Nucleus accumbens (tissue), 56 donors: ENCODE measurements at places on chromosomes 2 and 18.

DNA sequence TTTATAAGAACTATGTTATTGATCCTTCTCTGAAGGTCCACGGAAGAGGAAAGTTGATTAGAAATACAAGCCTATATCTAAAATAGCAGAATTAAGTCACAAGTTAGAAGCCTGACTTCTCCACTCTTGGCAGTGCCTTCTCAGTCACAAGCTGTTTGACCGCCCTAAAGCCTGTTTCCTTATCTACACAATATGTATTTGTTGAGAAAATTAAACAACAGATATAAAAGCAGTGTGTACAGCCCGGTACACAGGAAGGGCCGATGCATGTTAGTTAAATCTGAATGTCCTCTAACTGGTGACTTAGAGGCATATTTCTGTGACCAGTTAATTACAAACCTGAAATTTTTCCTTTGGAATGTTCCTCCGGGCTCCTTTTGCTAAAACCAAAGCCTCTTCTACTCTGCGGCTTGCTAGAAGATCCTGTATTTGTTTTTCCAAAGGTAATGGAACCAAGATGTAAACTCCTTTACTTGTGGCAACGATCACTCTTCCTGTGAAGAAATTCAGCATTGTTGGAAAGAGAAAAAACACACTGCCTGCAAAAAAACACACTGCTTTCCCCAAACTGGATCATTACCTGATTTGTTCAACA lies 33.4 kb downstream of the TGFBRAP1 start:
- DNase-seq: no peak

GRCh38 chr2:100393362-100393761 lies 24.1 kb downstream of the CHST10 start:
- DNase-seq: no peak

DNA sequence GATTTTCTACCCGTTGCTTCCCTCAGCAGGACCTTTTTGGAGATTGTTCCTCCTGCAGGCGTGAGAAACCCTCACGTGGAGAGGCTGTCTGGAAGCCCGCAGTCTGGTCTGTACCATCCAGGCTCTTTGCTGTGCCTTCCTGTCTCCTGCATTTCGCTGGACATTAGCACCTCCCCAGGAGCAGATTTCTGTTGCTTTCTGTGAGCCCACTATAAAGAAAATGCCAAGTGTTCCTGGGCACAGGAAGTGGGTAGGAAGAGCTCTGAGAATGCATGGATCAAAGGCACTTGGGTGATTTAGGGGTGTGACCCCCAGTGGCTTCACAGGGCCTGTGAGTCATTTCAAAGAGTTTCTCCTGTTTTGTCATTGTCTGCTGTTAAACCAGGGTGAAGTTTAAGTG lies 27.3 kb downstream of the SPTBN1 start:
- no peak for DNase-seq

DNA sequence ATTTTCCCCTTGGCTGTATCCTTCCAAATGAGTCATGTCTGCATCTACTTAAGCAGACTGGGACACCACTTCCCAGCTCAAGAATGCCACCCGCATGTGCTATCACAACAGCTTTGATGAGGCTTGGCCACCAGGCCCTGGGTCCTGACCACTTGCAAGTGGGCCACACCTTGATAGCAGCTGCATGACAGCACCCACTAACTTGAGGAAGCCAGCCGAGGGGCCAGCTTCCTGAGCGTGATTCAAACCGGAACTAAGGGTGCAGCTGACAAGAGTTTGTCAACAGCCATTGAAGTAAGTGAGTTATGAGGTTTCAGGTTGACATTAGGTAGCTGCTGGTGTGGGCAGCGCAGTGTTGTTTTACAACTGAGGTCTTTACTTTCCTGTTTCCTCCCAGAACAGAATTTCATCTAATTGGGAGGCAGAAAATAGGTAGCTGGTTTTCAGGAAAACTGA lies 54.4 kb downstream of the EPHA4 start:
- DNase-seq: no peak

DNA sequence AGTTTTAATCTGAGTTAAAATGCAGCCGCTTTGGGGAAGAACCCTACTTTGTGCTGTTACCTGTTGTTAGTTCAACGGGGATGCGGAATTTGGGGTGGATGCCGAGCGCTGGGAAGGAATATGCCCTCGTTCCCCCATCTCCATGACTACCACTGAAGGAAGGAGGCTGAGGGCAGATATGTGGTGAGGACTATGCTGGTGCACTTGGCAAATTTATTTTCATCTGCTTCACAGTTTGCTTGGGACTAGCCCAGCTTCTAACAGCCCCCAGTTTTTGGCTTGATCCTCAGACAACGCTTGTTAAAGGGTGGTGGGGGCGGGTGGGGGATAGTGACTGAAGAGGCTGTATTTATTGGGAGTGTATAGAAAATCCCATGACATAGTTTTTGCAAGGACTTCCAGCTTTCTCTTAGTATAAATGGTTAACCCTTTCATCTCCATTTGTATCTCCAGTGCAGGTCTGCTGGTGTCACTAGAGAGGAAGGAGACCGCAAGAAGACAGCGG lies 100.8 kb downstream of the COLEC12 start:
- no peak for DNase-seq

DNA sequence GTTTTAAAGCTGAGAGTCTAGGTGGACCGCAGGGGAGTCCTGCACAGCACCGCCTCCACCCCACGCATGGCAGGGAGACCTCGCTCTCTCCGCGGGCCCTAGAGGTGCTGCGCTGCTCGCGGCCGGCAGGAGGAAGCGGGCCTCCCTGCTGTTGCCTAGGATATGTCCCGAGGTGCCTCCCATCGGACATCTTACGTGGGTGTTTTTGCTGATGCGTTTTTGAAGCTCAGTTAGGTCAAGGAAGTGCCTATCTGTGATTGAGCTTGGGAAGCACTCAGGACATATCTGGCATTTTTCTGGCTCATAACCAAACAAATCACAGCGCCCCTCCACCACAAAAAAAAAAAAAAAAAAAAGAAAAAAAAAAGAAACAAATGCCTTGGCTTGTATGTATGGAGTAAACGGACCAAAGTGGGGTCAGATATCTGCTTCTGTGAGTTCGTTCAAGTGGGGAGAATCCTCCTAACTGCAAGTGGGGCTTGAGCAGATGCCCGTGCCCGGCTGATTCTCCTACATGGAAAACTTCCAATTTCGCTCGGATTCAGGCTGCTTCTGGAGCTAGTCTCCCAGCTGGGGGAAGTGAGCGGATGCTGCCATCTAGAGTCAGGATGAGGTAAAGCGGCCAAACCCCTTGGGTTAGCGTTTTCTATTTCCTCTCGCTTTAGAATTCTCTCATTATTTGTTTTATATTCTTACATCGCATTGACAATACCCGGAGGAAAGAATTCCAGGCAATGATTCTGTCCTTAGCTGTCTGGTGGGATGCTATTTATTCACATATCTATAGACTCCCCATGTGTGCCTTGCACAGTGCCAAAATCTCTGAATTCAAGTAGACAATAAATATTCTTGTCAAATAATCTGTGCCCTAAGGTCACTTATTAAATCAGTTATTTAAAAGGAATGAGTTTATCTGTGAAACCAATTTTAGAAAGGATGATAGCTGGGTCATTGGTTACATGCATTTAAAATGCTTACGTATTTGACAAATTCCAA lies 95.3 kb downstream of the CD8B2 start:
- DNase-seq: peak; percentile 42

DNA sequence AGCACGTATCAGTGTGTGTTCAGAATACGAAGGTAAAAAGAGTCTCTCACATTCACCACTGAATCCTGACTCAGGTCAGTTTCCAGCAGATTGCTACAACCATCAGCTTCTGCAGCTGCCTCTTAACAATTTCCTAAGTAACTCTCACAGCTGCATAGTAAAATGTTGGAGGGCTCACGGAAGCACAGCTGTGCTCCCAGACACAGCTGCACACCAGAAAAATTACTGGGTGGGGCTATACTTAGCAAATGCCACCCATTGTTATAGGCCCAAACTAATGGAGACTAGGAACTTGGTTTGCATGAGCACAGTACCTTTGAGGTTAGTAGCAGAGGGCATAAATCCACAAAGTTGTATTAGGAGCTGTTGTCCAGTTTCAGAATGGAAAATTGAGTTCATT lies 153.9 kb upstream of the ERBB4 start:
- no peak for DNase-seq

GRCh38 chr2:64540615-64541014 lies 16.5 kb downstream of the AFTPH start:
- DNase-seq: no peak

DNA sequence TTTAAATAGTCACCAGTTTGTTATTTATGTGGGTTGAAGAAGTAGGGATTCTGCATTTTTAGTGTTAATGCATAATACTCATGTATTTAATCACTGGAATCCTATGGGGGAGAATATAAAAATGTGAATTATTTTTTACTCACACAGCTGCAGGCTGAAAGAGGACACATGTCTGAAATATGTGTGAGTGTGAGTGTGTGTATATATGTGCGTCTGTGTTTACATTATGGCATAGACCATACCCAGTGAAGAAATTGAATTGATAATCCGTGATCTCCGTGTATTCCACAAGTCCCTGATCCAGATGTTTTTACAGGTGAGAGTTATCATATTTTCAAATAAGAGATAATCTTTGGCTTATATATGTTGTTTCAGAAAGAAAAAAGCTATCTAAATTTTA lies 225.3 kb downstream of the ICOS start:
- no peak for DNase-seq

- DNase-seq: no peak
Observed at GRCh38 chr2:167905668-167906067, 341.7 kb downstream of the STK39 start.

GRCh38 chr18:32906506-32907310 lies 133.9 kb upstream of the KLHL14 start:
- no peak for DNase-seq

DNA sequence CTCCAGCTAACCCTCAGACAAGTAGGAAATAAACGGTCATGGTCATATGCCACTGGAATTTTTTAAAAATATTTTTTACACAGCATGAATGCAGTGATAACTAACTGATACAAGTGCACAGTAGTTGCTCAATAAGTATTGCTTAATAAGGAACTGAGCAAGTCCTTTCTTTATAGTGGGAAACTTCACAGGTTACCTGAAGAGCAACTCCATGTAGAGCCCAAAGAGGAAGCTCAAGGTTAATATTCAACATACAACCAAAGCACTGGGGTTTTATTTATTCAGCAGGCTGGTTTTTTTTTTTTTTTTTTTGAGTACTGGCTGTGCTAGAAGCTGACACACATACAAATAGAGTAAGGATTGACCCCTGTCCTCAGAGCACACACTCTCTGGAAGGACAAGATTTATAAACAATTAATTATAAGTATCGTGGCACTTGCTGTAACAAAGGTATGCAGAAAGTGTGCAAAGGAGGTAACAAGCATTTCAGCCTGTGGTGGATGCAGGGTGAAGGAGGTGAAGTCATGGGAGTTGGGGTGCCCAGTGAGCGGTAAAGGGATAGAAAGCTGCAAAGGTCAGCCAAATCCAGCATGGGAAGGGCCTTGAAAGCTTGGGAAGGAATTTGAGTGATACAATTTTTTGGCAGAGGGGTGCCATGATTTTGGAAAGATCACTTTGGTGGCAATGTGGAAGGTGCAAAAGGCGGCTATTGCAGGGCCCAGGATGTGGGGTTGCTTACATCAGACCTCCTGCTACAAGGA lies 52.7 kb downstream of the ATOH8 start:
- DNase-seq: no peak

DNA sequence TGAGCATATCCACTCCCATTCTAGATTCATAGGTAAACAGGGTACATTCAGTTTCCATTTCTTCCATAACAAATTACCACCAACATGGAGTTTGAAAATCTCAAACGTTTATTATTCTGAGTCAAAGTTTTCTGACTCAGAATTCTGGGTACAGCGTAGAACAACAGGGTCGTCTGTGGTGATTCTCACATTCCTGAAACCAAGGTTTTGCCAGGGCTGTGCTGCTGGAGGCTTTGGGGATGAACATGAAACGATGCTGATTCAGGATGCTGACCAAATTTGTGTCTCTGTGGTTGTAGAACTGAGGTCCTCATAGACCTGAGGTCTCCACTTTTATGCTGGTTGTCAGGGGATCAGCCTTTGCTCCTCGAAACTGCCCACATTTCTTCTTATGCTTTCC lies 255.7 kb downstream of the DSEL start:
- DNase-seq: no peak

GRCh38 chr18:24632158-24632988 lies 171.9 kb downstream of the HRH4 start:
- DNase-seq: no peak

DNA sequence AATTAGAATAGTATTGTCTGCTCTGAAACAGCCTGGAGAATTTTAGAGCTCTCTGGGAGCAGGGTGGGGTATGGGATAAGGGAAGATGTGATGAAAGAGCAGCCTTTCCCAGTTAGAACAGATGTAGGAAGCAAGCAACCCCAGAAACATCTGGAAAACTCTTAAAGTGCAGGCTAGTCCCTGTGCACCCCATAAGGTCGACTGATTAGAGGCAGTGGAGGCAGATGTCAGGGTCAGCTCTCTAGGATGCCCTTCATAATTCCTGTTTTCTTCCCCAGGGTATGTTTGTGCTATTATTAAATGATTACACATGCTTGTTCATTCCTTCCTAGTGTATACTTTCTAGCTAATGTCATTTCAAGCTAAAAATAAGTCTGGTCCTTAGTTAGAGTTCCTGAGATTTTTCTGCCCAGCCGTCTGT lies 41.7 kb downstream of the PTPRM start:
- no peak for DNase-seq

DNA sequence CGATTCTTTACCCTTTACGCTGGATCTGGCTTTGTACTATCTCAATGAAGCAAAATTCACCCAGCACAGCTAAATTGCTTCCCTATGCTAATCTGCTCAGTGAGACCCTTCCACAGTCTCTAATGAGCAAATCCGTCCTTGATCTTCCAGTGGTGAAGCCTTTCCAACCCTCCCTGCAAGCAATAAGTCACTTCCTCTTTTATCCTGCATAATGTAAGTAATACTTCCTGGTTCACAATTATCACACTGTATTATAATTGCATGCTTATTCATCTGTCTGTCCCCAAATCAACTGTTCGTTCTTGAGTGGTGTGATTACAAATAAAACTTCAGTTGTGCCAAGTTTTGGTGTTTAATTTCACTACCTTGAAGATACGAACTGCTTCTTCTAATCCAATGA lies 404.0 kb downstream of the ADCYAP1 start:
- DNase-seq: no peak

DNA sequence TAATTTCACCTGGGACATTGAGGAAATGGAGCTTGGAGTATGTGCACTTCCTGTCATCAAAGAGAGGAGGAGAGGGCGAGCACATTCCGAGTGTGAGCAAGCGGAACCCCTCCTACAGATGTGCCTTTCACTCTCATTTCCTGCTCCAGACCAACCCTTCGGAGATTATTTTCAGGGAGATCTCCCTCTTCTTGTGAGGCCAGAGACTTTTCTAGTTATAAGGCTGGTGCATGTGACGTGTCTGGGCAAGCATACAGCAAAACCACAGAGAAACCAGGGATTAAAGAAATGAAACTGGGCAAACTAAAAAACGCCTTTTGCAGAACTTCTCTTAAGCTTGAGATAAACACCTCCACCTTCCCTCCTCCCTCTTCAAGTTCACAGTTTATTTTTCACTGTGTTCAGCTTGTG lies 409.2 kb upstream of the TCF4 start:
- DNase-seq: no peak

DNA sequence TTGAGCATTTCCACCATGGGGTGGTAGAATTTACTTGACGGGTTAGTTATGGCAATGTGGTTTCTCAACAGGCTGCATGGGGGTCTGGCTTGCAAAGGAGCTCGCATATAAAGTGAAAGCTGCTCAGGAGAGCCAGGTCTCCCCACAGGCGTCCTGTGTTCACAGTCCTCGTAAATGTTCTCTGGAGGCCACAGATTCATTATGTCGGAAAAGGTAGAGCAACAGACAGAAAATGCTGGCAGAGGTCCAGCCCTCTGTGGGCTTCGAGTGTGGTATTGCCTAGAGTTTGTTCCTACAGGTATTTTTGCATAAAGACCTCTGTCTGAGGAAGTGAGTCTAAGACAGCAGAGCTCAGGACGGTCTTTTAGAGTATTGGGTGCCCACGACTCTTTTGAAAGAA lies 96.4 kb downstream of the CDCA7 start:
- no peak for DNase-seq
